Pulmonary artery endothelial cell (primary cell): ENCODE measurements at places on chromosomes 5 and 9. TPM values are rescaled to one million over a fixed set of nuclear protein-coding genes. Genes with fewer than 3 reads are reported as not detected.

PCDHGB1 gene
- total RNA-seq = 0.59 and 0.63 TPM in 2 replicates

SLC6A19 gene
- not detected in 2 replicates for total RNA-seq

GRAMD2B gene
- total RNA-seq = 2.0 and 3.4 TPM in 2 replicates

SH3TC2 gene
- total RNA-seq = 2.5 and 5.5 TPM in 2 replicates

CAST gene
- total RNA-seq = 109 and 112 TPM in 2 replicates

BAAT gene
- under 0.01 TPM in 1 of 2 replicates, not detected in the other for total RNA-seq

MLANA gene
- total RNA-seq = not detected in 2 replicates

PCDHGA9 gene
- total RNA-seq = 1.2 and 1.8 TPM in 2 replicates

RXRA gene
- total RNA-seq = 14.4 and 19.0 TPM in 2 replicates

RAD1 gene
- 32.9 and 35.0 TPM in 2 replicates for total RNA-seq

ZNF483 gene
- total RNA-seq = 1.4 and 1.9 TPM in 2 replicates

PCDHGA7 gene
- total RNA-seq = 0.59 and 0.95 TPM in 2 replicates

ADGRV1 gene
- total RNA-seq = 0.04 and 0.20 TPM in 2 replicates

SV2C gene
- total RNA-seq = not detected in 2 replicates

CNTNAP3 gene
- 61.0 and 98.1 TPM in 2 replicates for total RNA-seq

ZNF366 gene
- total RNA-seq = 0.39 and 0.46 TPM in 2 replicates

NUP155 gene
- total RNA-seq = 46.9 and 53.1 TPM in 2 replicates
